ENCODE measurements at places on chromosomes 4 and X.
A peak's percentile ranks its signal among the peaks of the same experiment; 100 is the strongest.

DNA sequence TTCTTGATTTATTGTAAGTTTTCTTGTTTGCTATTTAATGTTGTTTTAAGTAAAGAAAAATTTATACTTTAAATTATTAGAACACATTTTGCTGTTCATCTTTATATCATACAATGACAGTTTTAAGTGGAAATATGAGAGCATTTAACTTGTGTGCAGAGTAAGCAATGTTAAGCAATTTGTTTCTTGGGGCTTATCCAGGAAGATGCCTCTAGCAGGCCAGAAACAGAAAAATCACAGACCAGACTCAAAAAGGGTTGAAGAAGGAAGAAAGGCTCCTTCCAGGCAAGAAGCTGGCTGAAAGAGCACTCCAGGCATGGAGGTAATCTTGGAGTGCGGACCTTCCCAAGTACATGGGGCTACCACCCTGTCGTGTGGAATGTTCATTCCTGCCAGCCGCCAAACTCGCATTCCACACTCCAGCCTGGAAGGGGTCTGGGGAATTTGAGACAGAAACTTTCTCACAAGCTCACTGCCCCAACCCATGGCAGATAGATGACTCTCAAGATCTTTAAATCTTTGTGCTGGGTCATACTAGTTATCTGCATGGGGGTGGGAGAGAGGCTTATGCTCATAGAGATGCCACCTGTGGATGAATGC lies 1521.3 kb upstream of the AGA start:
- no peak for DNase-seq

DNA sequence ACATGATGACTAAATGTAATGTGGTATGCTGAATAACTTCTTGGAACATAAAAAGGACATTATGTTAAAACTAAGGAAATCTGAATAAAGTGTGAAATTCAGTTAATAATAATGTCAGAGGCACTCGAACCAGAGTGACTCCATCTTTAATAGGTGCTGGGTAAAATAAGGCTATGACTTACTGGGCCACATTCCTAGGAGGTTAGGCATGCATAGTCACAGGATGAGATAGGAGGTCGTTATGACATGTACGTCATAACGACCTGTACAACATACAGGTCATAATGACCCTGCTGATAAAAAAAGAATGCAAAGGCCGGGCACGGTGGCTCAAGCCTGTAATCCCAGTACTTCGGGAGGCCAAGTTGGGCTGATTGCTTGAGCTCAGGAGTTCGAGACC lies 28.9 kb upstream of the OPHN1 start:
- DNase-seq, result no peak

GRCh38 chr4:122661176-122662160 lies 40.6 kb upstream of the IL21 start:
- DNase-seq, result no peak

- DNase-seq, result no peak
Measured at GRCh38 chrX:42129022-42129940, 205.9 kb upstream of the CASK start.

DNA sequence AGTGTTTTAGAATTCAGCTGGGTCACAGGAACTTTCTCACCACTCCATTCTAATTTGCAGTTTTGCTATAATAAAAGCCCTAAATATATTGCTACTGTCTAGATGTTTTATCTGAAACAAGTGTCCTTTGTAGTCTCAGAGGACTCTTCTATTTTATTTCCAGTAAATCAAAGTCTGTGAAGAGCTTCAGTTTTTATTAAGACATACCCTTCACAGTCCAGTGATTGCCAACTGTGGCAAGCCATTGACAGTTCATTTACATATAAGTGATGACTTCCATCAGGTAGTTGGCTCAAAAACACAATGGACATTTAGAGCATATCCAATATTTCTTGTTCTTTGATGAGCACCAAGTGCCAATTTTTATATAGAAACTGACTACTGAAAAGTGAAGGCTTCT lies 466.1 kb downstream of the IQCM start:
- DNase-seq, result no peak

DNA sequence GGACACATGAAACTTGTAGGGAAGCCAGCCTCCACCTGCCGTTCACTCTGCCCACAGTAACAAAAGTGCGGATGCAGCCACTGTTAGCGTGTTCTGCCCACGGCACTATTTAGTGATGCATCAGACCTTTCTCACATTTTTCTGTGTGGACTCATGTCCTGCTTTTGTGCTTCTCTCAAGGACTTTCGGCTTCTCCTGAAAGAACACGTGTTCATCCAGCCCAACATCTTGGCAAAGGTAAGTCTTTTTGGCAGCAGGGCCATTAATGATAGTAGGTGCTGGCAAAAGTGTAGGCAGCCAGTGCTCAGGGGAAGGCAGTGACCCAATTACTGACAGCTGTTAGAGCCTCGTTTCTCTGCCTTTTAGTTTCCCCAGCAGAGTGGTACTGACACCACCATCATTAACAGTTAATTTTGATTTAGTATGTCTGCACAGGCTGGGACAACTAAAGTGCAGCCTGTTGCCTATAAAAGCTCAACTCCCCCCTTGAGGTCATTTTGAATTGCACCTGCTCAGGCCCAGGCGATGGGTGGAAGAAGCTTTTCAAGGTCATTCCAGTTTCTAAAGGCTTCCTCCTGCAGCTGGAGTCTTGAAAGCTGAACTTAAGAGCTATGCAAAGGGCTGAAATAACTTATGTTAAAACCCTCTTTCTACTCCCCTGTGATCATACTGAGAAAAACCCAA lies 54.5 kb upstream of the HPSE start:
- DNase-seq, result no peak

GRCh38 chrX:5876984-5877596 lies 351.6 kb downstream of the NLGN4X start:
- DNase-seq, result no peak

DNA sequence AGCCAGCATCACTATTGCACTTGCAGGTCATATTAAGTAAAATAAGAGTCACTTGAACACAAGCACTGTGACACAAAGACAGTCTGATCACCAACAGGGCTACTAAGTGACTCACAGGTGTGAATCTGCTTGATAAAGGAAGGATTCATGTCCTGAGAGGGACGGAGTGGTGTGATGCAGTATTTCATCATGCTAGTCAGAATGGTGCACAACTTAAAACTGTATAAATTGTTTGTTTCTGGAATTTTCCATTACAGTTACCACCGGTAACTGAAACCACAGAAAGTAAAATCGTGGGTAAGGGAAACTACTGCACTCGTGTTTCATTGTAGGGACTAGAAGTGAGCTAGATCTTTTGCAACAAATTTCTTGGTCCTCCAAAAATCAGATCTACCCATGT lies 109.7 kb downstream of the ELOVL6 start:
- peak; percentile 17 for DNase-seq

DNA sequence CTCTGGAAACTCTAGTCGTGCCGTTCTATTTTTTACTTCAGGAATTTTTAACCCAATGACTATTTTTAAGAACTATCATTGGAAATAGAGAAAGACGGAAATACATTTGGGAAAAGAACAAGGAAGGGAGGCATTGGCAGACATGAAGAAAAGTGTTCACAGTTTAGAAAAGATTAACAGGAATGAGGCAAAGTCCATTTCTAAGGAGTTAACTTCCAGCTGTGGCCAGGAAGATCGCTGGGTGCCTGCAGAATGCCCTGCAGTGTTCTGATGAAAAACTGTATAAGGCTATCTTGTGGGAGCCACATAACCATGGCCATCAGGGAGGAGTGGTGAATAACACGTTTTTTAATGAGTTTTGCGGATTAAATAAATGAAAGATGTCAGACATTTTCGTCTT lies 150.6 kb upstream of the VCX3A start:
- no peak for DNase-seq

GRCh38 chr4:10629394-10629793 lies 55.2 kb downstream of the CLNK start:
- DNase-seq, result peak; percentile 11

DNA sequence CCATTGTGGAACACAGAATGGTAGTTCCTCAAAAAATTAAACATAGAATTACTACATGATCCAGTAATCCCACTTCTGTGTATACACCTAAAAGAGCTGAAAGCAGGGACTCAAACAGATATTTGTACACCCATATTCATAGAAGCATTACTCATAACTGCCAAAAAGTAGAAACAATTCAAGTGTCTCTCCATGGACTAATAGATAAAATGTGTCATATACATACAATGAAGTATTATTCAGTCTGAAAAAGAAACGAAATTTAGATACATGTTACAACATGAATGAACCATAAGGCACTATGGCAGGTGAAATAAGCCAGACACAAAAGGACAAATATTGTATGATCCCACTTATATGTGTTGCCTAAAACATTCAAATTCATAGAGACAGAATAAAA lies 145.1 kb downstream of the ANTXR2 start:
- DNase-seq, result no peak

- no peak for DNase-seq
Measured at GRCh38 chr4:88759039-88759894, 61.6 kb upstream of the NAP1L5 start.

- DNase-seq, result no peak
Measured at GRCh38 chr4:101074326-101074725, 273.0 kb downstream of the PPP3CA start.

- peak; percentile 74 for DNase-seq
Measured at GRCh38 chr4:54091637-54092404, 8.1 kb upstream of the GSX2 start.

DNA sequence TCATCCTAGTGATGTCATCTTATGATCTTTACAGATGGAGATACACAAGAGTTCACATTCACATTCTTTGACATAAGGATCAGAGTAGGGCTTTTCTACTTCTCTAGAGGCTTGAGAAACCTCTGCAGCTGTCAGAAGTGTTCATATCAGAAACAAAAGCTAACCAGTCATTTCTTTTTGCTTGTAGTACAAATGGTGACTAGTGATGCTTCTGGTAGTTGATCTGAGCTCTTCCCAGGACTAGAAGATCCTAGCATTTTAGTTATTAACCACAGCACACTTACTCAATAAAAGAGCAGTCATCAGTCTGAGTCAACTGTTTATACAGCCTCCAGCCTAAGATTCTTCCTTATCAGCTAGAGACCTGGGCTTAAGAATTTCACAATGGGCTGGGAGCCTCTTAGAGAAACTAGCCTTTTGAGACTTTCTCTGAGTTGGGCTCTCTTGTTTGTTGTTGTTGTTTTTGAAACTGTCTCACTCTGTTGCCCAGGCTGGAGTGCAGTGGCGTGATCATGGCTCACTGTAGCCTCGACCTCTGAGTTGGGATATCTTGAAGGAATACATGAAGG lies 84.1 kb downstream of the TMEM164 start:
- DNase-seq, result no peak

DNA sequence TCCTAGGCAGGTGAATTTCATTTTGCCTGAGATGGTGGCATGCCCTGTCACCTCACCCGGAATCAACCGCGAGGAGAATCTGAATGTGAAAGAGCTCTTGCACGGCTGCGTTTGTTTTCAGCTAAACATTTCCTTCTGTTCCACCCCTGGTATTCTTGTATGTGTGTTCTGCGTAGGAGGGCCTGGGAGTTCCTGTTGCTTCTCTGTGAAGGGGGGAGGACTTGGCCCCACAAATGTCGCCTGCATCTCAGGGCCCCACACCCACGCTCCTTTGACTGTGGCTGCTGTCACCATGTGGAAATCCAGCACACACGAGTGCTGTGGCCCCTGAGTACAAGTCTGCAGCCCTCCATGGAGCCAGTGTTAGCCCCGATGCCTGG lies 45.8 kb upstream of the CLCN4 start:
- peak; percentile 68 for DNase-seq

DNA sequence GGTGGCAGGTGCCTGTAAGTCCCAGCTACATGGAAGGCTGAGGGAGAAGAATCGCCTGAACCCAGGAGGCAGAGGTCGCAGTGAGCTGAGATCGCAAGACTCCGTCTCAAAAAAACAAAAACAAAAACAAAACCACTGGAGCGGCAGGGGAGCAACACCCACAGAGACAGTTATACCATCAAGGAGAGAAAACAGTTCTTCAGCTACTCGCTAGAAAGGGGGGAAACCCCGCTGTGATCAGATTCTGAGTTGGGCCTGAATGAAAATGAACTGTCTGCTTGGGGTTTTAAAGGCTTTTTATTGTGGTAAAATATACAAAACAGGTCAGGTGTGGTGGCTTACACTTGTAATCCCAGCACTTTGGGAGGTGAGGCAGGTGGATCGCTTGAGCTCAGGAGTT lies 16.8 kb upstream of the IRAK1 start:
- DNase-seq, result no peak

GRCh38 chrX:150063674-150064073 lies 125.4 kb upstream of the EOLA2 start:
- DNase-seq, result no peak

DNA sequence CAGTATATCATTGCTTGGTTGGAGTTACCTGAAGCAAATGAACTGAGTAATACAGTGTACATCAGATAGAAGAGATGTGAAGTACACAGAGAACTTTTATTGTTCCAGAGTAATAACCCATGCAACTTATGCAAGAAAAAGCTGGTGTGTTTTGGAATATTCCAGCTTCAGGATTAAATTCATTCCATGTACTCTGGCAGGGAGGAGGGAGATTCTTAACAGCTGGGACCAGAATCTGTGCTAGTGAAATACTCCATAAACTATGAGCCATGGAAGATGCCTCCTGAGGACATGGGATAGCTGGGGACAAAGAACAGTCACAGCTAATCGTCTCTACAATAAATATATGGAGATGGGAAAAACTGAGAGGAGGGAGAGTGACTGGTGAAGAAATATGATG lies 101.6 kb upstream of the OTUD4 start:
- no peak for DNase-seq

DNA sequence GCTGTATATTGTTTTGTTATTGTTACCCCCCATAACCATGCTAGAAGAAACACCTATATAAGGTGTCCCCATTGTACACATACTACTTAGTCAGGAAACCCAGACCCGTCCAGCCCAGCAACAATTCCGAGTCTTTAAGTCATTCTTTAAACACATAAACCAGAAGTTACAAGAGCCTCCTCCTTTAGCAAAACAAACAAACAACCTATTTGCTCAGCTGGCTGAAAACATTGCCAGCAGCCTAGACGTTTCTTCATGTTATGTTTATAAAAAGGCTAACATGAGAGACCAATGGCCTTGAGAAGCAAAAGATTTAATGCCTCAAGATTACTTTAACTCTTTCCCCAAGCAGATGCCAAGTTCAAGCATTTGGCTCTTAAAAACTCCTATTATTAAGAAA lies 1.4 kb downstream of the ACOX3 start:
- no peak for DNase-seq

DNA sequence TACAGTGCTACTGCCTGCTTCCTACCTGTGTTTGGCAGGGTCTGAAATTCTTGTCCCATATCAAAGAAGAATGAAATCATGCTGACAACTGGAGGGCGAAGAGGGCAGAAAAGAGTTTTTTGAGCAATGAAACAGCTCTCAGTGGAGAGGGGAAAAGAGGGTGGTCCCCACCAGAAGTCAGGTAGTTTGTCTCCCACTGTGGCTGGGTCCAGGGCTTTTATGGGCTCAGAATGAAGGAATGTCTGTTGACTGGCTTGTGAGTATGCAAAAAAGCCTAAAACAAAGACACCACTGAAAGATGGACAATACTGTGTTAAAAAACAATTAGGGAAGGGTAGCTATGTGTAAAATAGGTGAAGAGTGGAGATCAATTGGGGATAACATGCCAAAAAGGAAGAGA lies 115.0 kb downstream of the ADAM29 start:
- DNase-seq, result no peak

All from stimulated activated naive CD8-positive, alpha-beta T cell treated with anti-CD3 and anti-CD28 coated beads, Interleukin-15, Interleukin-2, amounts not matched to agents 100 U/mL and 50 U/mL, for 24 hours (primary cell).